ENCODE measurements at places on chromosomes 5 and 9. TPM values are rescaled to one million over a fixed set of nuclear protein-coding genes. Genes with fewer than 3 reads are reported as not detected.
A peak's percentile ranks its signal among the peaks of the same experiment; 100 is the strongest.

- no peak for DNase-seq
Observed at GRCh38 chr9:7229571-7229970, 471.8 kb downstream of the KDM4C start.

DNA sequence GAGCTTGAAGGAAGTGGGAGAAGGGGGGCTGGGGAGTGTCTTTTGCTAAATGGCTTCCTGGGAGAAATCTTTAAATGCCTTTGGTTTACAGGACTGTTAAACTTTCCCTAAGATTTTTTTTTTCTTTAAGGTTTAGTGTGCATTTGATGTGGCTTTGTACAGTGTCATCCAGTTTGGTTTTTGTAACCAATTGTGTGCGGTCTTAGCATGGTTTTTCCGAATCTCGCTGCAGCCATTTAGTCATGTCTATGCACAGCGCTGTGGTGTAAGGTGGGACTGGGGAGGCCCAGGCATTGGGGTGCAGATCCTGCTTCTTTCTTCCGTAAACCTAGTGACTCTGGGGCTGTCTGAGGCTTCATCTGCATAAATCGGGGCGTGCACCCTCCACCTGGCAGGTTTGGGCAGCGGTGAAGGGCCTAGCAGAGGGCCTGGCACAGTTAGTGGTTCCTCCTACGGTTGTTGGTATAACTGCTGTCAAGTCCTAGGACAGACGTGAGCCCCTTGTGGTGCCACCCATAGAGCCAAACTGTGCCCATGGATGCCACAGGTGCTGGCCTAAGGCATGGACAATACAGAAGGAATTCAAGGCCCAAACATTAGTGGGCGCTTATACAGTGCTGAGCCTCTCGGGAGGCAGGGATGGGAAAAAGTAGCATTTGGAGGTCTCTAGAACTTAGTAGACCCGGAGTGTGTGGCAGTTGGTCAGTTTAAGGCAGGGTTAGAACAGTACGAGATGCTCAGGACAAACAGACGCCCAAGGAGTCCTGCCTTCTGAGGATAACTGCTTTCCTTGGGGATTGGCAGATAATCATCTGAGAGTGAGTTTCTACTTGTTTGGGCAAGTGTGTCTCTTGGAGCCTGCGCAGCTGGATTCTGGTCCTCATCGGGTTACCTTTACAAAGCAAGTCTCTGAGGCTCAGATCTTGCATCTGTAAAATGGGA, 1.5 kb downstream of the PRRC2B start:
- DNase-seq: no peak

Gene SET
- total RNA-seq: 197 TPM

DNA sequence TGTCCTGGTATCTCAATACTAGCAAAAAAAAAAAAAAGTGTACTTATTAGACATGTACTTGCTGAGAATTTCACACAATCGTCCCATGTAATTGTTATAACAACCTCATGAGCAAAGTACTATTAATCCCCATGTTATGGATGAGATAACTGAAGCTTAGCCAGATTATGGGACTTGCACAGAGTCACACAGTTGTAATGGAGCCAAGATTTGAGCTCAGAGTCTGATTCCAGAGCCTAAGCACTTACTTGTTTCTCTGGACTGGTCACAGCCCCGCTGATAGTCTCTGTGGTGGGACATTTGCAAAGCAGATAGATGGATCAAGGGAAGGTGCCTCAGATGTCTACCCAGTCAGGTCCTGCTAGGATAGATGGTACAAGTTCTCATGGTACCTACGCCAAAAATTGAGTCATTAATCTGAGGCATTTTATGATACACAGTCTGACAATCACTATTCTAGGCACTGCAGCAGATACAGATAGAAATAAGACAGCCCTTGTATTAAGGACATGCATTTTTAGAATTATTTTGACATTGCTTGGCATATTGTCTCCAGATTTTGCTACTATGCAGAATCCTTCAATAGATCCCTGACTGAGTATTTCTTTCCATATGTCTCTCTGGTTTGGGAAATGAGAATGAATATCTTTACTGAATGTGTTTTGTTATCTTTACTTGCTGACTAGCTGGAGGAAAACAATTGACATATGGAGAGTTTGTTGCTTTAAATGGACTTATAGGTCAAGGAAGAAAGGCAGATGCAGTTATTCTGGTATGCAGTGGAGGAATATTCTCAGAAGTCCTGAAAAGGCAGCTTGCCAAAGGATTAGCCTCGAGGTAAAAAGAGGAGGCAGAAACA, 149.5 kb downstream of the ADAMTSL1 start:
- DNase-seq: no peak

GRCh38 chr5:157659868-157660660, 7.8 kb upstream of the SOX30 start:
- no peak for DNase-seq

GRCh38 chr9:109423877-109424276, 74.2 kb downstream of the PTPN3 start:
- DNase-seq: no peak

- DNase-seq: no peak
Observed at GRCh38 chr9:120608421-120608820, 28.5 kb upstream of the CDK5RAP2 start.

- peak; percentile 20 for DNase-seq
Observed at GRCh38 chr5:135249658-135250057, 149.4 kb downstream of the MACROH2A1 start.

DNA sequence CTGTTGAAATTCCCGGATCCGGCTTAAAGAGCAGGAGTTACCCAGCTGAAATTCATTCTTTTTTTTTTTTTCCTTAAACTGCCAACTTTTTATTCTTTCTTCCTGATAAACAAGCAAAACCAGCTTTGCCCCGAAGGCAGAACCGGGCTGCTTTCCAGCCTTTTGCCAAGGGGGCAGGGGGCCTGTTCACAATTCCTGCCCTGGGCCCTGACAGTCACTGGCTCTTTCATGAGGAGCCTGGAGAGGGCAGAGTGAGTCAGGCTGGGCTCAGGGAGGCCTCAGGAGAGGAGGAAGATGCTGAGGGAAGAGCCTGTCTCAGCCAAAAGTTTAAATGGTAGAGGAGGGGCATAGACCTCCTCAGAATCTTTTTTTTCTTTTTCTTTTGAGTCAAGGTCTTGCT, 4.8 kb downstream of the GLIPR2 start:
- DNase-seq: peak; percentile 75
